NAMALWA (cell line): ENCODE measurements at places on chromosomes 3 and 15.

- no peak for DNase-seq
Observed at GRCh38 chr15:101504373-101504772, 14.9 kb upstream of the PCSK6 start.

DNA sequence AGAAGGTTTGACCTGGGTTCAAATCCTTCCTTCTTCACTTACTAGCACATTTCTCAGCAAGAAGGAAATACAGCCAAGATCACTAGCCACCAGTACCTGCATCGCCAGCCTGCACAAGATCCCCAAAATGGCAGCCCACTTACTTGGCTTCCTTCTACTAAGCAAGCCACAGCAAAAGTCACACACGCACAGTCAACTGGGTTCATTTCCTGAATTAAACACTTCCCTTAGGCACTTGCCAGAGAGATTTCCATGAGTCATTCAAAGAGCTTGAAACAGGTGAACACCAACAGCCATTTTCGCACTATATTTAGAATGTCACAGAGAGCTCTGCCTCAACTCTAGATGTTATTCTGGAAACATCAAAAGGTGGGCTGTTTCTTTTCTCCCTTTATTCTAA, 42.6 kb downstream of the MGLL start:
- DNase-seq = no peak

DNA sequence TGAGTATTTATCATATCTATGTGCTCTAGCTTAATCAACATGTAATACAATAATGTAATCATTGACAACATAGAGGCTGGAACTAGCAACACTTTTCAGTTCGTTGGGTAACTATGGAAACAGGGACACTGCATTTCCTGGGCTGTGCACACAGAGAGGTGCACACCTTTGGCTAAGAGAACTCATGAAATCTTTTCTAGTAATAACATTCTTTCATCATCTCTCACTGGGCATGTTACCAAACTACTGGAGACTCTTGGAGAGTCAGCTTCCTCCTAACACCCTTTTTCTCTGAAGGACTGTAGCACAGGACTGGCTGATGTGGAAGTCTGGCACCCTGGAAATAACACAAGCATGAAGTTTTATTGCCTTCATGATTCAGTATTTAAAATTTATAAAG, 135.6 kb downstream of the KCNMB2 start:
- DNase-seq = no peak

GRCh38 chr3:177781686-177782161, 584.4 kb upstream of the TBL1XR1 start:
- DNase-seq = no peak

DNA sequence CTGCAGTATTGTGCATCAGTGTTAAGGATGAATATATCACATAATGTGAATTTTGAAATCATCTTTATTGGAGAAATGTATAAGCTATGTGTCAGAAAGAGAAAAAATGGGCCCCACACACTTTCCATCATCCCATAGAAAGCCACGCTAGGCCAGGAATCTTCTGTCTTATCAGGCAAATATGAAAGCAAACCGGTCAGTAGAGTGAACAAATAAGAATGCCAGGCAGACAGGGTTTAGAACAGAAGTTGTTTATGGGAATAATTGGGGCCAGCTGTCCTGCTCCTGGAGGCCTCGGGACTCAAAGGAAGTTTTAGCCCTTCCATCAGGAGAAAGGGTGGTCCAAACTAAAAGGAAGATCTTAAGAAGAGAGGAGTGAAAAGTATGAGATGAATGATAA, 39.5 kb downstream of the ZNF280D start:
- no peak for DNase-seq

GRCh38 chr3:30602946-30603345, 3.5 kb upstream of the TGFBR2 start:
- peak; percentile 61 for DNase-seq

GRCh38 chr3:45929042-45929679, 14.1 kb upstream of the CXCR6 start:
- DNase-seq = peak; percentile 60

DNA sequence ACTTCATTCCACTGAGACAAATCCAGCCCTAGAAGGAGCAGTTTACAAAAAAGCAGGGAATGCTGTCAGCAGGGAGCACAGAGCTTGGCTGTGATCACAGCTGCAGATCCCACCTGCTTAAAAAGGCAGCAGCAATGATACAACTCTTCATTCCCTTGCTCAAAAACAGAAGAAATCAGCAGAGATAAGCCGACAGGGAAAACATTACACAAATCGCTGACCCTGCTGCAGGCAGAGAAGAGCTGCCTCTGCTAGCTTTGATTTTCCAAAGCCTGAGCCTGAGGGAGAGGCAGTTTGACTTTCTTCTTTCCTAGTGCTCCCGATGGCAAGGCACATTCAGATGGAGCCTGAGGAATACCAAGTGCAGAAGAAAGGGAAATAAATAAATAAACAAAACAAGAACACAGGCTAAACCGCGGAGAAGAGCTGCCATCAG, 80.2 kb downstream of the SHQ1 start:
- DNase-seq = no peak

DNA sequence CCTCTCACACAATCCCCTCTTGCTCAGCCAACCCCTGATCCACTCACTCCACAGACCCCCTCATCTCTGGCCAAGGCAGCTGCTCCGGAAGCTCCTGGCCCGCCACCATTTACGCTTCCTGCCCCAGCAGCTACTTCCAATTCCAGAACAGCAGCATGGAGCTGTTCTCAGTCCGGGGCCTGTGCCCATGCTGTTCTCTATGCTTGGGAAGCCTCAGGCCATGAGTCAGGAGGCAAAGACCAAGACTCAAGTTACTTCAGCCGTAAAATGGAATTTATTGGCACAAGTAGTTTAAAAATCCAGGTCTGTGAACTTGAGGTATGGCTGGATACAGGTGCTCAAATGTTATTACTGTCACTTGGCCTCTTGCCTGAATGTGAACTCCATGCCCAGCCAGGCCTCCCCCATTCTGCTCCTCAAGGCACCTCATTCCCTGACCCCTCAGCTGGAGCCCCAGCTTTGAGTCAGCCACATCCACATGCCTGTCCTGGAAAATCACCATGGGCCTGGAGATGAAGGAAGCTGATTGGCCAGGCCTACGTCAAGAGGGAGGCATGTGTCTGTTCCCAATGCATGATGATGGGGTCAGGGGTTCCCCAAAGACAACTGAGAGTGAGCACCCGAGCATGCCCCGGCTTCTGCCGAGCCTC, 31.4 kb upstream of the CACNA2D2 start:
- no peak for DNase-seq

- DNase-seq = no peak
Observed at GRCh38 chr15:56639631-56640030, 93.7 kb downstream of the ZNF280D start.

DNA sequence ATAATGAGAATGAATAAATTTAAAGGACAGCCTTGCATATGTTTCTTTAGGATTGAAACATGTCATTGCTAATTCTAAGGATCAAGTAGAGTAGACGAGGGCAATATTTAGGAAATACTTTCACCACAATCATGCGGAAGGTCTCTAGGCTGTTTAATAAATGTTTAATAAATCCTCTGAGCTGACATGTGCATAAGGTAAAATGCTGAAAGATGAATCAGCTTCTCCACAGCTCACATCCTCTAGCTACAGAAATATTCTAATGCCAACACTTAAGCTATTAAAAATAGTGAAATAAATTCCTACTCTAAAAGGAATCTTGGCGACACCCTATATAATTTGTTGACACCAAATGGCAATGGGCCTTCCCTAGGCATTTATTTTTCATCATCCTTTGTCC, 407.3 kb downstream of the TBL1XR1 start:
- no peak for DNase-seq

- DNase-seq = no peak
Observed at GRCh38 chr3:130516645-130517512, at the start of gene COL6A6. TSS of gene COL6A6 (plus strand) at chr3:130517177. CDS start at chr3:130560365, 43,188 bp downstream.

DNA sequence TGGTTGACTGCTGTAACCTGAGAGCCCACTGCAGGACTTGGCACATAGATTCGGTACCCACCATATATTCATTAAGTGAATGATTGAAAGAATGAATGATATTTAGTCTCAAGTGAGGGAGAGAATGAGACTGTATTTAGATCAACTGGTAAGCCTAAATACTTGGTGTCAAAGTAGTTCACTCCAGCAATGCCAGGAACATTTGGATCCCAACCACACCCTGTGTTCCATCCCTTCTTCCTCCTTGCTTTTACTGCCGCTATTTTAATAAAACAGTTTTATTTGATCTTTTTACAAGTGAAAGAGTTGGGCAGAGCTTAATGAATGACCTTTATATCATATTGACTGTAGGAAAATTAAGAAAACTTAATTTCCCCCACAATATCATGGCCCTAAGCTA, 473.6 kb upstream of the CBLB start:
- DNase-seq = no peak

DNA sequence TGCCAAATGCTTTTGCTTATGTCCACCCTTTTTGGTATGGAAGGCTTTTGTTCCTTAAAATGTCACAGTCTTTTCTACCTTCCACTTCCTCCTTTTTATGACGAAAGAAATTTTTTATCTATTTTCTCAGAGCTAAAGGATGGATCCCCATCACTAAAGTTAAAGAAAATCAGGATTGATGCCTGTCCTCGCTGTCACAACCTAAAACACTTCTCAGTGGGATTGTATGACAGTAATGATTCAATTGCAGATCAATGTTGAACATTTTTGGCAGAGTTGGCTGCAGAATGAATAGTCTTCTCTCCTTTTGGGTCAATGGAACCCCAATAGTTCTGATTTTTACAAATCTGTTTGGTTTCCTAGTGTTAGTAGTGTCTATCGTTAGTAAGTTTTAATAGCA, 549.8 kb upstream of the ROBO2 start:
- no peak for DNase-seq

DNA sequence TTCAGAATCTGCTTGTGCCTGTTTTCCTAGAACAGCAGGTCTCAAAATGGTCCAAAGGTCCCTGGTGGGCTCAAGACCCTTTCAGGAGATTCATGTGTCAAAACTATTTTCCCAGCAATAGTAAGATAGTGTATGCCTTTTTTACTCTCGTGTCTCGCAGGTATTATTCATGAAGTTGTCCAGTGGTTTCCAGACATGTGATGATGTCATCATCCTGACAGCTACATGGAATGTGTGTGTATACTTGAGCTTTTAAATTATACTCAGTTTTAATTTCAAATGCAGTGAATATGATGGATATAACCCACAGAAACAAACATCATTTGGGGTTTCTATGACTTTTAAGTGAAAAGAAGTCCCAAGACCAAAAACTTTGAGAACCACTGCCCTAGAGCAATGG, 288.6 kb downstream of the NTRK3 start:
- DNase-seq = no peak

DNA sequence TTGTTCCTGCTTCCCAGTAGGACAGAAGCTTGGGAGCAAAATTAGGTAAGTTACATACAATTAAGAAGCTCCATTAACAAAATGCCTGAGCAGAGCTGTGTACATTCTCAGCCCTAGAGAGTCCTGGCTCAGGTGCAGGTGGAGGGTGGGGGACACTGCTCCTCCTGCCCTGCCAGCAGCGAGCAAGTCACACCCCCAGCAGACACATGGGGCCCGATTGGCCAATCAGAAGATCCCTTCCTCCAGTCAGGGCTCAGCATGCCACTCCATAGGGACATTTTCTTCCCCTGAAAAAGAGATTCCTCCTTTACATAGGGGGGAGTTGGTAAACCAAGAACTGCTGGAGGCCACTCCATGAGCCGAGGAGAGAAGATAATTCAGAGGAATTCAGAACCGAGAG, 62.1 kb downstream of the PLXNA1 start:
- peak; percentile 17 for DNase-seq

GRCh38 chr3:45940781-45941365, 2.4 kb upstream of the CXCR6 start:
- DNase-seq = no peak

DNA sequence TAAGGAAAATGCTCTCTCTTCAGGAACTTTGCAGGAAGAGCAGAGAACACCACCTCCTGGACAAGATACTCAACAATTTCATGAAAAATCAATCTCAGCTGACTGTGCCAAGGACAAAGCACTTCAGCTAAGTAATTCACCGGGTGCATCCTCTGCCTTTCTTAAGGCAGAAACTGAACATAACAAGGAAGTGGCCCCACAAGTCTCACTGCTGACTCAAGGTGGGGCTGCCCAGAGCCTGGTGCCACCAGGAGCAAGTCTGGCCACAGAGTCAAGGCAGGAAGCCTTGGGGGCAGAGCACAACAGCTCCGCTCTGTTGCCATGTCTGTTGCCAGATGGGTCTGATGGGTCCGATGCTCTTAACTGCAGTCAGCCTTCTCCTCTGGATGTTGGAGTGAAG, 200.5 kb downstream of the AKAP13 start:
- no peak for DNase-seq

GRCh38 chr3:3089017-3089416, 21.2 kb downstream of the IL5RA start:
- DNase-seq = no peak

DNA sequence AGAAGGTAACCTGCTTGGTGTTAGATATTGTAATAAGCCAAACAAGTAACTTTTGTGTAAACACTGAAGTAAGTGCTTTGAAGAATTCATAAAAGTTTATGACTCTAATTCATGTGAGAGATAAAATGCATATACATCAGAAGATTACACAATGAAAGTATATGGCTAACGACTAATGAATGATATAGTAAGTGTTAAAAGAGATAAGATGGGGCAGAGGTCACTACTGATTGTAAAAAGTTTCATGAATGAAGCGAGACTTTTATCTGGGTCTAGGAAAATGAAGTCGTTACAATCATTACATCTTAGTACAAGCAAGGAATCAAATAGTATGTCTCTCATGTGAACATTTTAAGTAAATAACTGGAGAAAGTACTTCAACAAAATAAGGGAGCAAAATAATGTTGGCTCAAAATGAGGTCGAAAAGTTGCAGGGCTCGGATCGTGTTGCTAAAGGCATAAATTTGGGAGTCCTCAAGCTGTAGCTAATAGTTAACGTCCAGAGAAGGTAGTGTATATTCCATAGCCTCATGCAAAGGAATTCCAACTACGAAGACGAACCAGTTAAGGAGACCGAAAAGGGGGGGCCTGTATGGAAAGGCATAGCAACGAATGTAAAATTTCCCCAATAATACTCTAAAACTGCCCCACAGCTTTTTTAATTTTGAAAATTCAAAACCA, 984 bp upstream of the DUT start:
- DNase-seq = peak; percentile 6
